ENCODE measurements at places on chromosomes 13 and 19.

DNA sequence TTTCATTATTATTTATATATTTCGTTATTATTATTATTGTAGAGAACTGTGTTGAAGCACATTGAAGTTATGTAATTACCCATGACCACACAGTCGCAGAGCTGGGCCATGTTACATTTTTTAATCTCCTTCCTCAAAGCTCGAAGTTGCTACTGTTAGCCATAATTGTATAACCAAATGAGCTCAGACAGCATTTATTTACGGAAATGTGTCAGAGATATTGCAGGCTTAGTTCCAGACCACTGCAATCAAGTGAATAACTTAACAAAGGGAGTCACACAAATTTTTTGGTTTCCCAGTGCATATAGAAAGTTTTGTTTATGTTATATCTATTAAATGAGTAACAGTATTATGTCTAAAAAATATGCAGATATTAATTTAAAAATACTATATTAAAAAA is 147.1 kb upstream of the SLITRK1 start:
- DNase-seq, result no peak

- DNase-seq, result no peak
Measured at GRCh38 chr13:77779552-77780272, 82.2 kb downstream of the SLAIN1 start.

GRCh38 chr19:3413796-3414327 is 47.5 kb downstream of the NFIC start:
- no peak for DNase-seq

- no peak for DNase-seq
Measured at GRCh38 chr13:77853703-77854102, 64.9 kb downstream of the EDNRB start.

DNA sequence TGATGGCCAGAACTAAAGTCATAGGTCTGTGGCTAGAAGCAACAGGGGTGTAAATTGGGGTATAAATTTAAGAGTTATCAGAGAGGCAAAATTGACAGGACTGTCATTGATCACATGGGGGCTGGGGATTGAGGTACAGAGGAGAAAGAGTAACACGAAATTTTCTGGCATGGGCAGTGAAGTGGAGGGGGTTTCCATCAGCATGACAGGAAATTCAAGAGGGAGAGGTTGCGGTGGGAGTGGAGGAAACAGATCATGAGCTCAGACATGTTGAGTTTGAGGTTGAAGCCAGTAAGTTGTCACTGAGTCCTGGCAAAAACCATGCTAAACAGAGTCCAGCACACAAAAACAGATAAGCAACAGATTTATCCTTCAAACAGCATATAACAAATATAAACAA is 192.1 kb upstream of the TSC22D1 start:
- DNase-seq, result no peak

DNA sequence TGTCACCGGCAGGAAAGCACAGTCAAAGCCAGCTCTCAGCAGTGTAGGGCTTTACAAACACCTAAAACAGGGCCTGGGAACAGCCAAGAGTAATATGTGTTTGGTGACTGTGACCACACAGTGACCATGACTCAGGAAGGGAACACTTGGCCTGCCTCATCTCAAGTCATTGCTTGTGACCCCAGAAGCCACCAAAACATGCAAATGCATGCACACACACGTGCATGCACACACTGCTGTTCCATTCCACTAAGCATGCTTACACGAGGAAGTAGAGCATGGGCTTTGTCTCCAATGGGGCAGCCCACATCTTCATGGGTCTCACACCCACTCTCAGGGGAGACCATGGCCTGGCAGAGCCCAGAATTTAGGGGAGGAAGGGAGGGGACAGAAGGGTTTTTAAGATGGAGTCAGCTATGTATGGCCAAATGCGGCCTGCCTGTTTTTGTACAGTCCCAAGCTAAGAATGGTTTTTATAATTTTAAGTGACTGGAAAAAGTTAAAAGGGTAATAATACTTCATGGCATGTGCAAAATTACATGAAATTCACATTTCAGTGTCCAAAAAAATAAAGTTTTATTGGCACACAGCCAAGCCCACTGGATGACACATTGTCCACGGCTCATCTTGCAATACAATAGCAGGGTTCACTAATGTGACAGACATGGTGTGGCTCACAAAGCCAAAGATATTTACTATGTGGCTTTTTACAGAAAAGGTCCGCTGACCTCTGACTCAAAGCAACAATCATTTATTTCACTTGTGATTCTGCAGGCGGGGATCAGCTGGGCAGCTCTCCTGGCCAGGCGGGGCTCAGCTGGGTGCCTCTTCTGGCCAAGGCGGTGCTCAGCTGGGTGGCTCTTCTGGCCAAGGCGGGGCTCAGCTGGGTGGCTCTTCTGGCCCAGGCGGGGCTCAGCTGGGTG is 17.3 kb downstream of the ZFR2 start:
- no peak for DNase-seq

- no peak for DNase-seq
Measured at GRCh38 chr19:24078680-24079079, 8.3 kb upstream of the ZNF254 start.

DNA sequence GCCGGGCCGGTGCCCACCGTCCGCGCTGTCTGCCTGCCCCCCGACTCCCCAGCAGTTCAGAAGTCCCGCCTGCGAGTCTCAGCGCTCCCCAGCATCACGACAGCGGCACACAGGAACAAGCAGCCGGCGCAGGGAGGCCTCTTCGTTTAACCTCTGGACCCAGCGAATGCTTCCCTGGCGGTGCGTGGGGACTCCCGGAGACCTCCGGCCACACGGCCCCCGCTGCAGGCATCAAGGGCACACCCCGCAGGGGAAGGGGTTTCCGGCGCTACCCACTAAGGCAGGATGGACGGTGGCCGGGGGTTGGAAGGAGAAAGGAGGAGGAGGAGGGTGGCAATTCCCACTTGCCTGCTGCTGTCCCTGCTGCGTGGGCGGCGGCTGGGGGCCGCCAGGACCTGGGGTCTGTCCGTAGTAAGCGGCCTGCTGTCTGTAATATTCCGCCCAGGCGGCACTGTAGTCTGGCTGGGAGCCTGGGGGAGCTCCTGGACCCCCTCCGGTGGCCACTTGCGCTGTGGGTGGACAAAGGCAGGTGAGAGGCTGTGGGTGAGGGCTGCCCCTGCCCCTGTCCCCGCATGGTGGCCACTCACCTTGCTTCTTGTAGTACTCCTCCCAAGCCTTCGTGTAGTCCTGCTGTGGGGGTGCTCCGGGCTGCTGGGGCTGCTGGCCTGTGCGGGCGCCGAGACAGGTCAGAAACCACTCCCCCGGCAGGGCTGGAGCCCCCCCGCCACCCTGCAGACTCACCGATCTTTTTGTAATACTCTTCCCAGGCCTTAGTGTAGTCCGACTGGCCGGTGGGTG is 9.6 kb downstream of the KHSRP start:
- no peak for DNase-seq

- no peak for DNase-seq
Measured at GRCh38 chr13:98977568-98978265, at the start of gene DOCK9. DOCK9 (minus strand) TSS chr13:98978064; CDS start chr13:98977909, 155 bp downstream.

- no peak for DNase-seq
Measured at GRCh38 chr13:76632401-76633044, 253.7 kb downstream of the KCTD12 start.

DNA sequence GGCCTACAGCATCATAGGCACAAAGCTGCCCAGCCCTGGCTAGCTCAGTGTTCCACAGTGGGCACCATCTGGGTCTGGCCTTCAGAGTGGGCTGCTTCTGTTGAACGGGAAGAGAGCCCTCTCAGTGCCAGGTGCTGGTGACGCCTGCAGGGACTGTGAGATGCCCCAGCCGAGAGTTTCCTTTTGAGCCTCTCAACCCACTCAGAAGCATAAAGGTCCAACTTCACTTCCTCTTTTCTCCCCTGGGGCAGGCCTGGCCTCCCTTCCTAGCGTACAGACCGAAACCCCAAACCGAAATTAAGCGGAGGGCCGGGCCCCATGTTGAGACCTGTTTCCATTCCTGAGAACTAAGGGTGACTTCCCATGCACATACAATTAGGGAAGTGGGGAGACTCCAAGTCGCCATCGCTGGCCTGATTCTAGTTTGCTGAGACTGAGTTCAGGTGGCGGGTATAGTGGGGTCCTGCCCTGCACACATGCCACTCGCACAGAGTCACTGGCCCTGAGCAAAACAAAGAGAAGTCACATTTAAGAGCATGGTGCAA is 6.9 kb downstream of the RAB8A start:
- no peak for DNase-seq

GRCh38 chr13:39324806-39325311 is 278.1 kb downstream of the LHFPL6 start:
- DNase-seq, result no peak

DNA sequence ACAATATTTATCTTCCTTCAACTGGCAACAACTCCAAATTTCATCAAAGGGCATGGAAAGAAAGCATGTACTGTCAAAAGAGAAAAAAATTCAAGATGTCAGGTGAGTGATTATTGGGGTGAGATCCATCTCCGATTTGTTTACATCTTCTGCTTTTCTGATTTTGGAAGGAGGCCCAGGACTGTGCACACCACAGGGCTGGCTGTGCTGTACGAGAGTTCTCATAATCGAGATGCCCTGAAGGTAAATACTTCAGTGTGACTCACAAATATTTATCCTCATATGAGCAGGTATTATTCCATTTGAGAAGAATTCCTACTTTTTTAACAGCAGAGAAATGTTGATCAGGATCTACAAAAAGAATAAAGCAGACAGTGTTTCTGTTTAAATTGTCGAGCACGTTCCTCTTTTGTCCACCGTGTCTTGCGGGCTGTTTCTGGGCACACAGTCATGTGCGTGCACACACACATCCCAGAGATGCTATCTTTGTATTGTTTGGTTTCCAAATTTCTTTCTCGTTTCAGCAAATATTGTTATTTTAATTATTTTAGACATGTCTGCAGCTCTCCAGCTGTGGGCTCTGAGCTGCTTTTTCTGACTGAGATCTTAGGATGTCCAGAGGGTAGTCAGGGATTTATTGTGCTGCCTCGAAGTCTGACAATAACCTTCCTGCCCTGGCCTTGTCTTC is 103.8 kb downstream of the KL start:
- DNase-seq, result no peak

DNA sequence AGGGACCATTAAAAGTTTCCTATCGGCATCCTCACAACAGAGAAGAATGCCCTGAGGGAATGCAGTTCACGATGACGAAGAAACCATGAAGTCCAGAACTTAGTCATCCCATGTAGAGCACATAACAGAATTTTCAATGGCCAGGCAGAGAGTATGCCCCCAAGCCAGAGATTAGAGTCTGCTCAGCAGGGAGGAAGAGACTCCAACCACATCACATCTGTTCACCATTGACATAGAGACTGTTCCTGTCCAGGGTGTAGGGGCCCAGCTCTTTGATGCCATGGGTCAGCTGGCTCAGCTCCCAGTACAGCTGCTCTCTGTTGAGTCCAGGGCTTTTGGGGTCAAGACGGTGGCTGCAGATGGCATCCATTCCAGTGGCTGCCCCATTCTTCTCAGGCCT is 68.2 kb downstream of the MBD3L1 start:
- no peak for DNase-seq

DNA sequence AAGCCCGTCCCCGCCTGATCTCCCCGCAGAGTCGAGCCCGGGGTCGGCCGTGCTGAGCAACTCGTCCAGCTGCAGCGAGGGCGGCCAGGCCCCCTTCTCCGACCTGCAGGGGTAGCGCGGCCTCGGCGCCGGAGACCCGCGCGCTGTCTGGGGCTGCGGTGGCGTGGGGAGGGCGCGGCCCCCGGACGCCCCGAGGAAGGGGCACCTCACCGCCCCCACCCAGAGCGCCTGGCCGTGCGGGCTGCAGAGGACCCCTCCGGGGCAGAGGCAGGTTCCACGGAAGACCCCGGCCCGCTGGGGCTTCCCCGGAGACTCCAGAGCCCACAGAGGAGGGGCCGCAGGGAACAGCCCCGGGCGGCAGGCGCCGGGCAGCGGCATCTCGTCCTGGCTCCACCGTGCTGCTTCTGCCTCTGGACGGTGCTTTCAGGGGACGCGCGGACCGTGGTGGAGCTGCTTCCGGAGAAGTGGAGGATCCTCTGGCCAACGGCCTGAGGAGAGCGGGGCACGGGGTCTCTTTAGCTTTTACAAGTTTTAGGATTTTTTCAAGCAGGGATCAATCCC is 8.8 kb upstream of the F7 start:
- DNase-seq, result no peak

GRCh38 chr19:16849168-16849567 is 20.0 kb downstream of the SIN3B start:
- no peak for DNase-seq

DNA sequence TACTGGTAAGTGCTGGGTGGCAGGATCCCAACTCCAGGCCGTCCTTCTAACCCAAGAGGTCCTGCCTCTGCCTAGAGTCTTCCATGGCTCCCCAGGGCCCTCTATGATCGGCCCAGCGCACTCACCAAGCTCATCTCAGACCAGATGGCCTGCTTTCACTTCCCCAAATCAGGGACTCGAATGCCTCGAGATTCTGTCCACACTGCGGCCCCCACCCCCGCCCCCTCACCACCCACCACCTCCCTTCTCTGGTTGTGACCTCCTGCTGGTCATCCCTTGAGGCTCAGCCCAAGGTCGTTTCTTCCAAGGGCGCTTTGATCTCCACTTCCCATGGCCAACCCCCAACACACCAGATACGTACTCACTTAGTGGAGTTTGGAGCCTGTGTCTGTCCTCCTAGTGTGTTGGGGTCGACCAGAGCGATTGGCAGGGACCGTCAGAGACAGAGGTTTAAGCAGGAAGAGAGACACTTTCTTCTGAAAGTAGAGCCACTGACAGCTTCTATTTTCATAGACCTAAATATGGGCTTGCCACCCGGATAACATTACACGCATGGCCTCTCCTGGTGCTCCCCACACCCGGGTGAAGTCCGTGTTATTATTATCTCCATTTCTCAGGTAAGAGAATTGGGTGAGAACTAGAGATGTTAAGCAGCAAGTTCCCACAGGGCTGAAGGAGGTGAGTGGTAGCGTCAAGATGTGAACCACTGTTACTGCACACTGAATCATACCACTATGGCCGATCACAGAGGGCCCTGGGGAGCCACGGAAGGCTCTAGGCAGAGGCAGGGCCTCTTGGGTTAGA is at the start of gene FCER2:
TSS of gene FCER2 (minus strand) at position 478 of the 804 bp plus-strand sequence. CDS start 2,371 bp downstream, outside the sequence.
- no peak for DNase-seq

All from activated naive CD8-positive, alpha-beta T cell treated with anti-CD3 and anti-CD28 coated beads, Interleukin-2, amount 50 U/mL, for 16 hours (primary cell).